ENCODE measurements at places on chromosomes 12 and 14. TPM values are rescaled to one million over a fixed set of nuclear protein-coding genes. Genes with fewer than 3 reads are reported as not detected.

The BRAP gene
- total RNA-seq: 25.8 TPM

The CCDC88C gene
- total RNA-seq: 287 TPM

The SSTR1 gene
- total RNA-seq: not detected

The CAPZA3 gene
- not detected for total RNA-seq

The SOX5 gene
- not detected for total RNA-seq

The PTPN6 gene
- 79.0 TPM for total RNA-seq

The C12orf50 gene
- 0.17 TPM for total RNA-seq

- H3K27ac ChIP-seq: no peak overlapping the region
- no peaks in the 10 kb centered on the region for H3K27me3 ChIP-seq
- H3K4me1 ChIP-seq: peaks cover 7% of the 10 kb centered on the region
Observed at GRCh38 chr12:12586879-12587675, 24.4 kb upstream of the DUSP16 start.

- no peak for DNase-seq
- no peaks in the 10 kb centered on the region for H3K4me1 ChIP-seq
- H3K27me3 ChIP-seq: no peaks in the 10 kb centered on the region
Observed at GRCh38 chr12:121872546-121873215, 14.0 kb upstream of the HPD start.

- H3K36me3 ChIP-seq: peaks cover 10% of the 10 kb centered on the region
- H3K4me3 ChIP-seq: no peak overlapping the region
- peaks cover 24% of the 10 kb centered on the region for H3K4me1 ChIP-seq
Observed at GRCh38 chr14:89304972-89305703, 111.9 kb downstream of the FOXN3 start.

GRCh38 chr12:96164951-96165811, 29.0 kb upstream of the ELK3 start:
- H3K27ac ChIP-seq: no peak overlapping the region
- no peaks in the 10 kb centered on the region for H3K36me3 ChIP-seq
- no peaks in the 10 kb centered on the region for H3K4me1 ChIP-seq
- H3K4me3 ChIP-seq: no peak overlapping the region
- no peaks in the 10 kb centered on the region for H3K27me3 ChIP-seq
- DNase-seq: no peak

DNA sequence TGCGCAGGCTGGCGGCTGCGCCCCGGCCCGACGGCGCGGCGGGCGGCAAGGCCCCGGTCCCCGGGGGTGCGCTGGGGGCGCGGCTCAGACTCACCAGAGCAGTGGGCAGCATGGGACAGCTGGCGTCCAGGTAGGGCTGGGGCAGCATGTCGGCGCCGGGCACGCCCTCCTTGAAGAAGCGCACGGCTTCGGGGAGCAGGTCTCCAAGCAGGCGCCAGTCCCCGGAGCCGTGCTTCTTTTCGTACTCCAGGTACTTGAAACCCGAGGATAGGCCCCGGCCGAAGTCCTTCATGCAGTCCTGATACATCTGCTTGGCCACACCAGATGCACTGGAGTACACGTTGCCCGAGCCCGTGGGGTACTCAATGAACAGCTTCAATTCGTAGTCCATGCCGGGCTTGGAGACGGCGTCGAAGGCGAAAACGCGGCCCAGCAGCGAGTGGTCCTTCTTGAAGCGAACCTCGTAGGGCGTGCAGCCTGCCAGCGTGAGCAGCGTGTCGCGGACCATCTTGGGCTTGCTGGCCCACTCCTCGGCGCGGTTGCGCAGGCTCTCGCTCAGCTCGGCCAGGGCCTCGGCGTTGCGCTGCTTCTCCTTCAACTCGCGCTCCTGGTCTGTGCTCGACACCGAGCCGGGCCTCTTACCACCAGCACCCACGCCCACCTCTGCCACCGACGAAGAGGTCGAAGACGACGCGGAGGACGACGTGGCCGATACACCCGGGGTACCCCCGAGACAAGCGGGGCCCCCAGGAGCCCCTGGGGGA, 2.2 kb downstream of the IRF2BPL start:
- H3K27ac ChIP-seq: peak overlapping the region; percentile 95
- peaks cover 12% of the 10 kb centered on the region for H3K36me3 ChIP-seq
- H3K27me3 ChIP-seq: no peaks in the 10 kb centered on the region
- H3K4me1 ChIP-seq: peaks cover 78% of the 10 kb centered on the region

- H3K4me3 ChIP-seq: no peak overlapping the region
- no peaks in the 10 kb centered on the region for H3K27me3 ChIP-seq
- no peak overlapping the region for H3K27ac ChIP-seq
- DNase-seq: no peak
- H3K36me3 ChIP-seq: no peaks in the 10 kb centered on the region
- H3K4me1 ChIP-seq: no peaks in the 10 kb centered on the region
Observed at GRCh38 chr12:28578361-28578760, 388.1 kb downstream of the CCDC91 start.

GRCh38 chr14:63276492-63277342, 42.0 kb downstream of the GPHB5 start:
- H3K27me3 ChIP-seq: peaks cover 6% of the 10 kb centered on the region
- no peak overlapping the region for H3K4me3 ChIP-seq
- no peaks in the 10 kb centered on the region for H3K4me1 ChIP-seq
- no peak for DNase-seq
- H3K27ac ChIP-seq: no peak overlapping the region

GRCh38 chr12:47870175-47870781, 34.5 kb downstream of the VDR start:
- H3K27ac ChIP-seq: no peak overlapping the region
- H3K4me1 ChIP-seq: no peaks in the 10 kb centered on the region
- no peaks in the 10 kb centered on the region for H3K27me3 ChIP-seq
- no peak for DNase-seq

DNA sequence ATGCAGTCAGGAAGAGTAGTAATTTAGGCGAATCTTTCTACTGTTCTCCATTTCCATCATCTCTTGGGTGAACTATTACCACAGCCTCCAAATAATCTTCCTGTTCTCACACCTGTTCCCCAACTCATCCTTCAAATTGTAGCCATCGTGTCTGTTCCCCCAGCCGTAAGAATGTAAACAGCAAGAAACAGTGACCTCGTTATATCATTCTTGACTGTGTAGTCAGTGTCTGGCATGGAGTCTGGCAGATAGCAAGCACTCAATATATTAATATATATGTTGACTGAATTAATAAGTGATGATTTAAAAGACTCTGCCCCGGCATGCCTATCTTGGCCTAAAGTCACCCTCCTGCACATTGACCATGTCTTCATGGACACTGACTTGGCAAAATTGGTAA, 20.3 kb downstream of the PDE6H start:
- no peak overlapping the region for H3K4me3 ChIP-seq
- H3K4me1 ChIP-seq: peaks cover 24% of the 10 kb centered on the region
- DNase-seq: no peak
- no peak overlapping the region for H3K27ac ChIP-seq
- no peaks in the 10 kb centered on the region for H3K36me3 ChIP-seq

DNA sequence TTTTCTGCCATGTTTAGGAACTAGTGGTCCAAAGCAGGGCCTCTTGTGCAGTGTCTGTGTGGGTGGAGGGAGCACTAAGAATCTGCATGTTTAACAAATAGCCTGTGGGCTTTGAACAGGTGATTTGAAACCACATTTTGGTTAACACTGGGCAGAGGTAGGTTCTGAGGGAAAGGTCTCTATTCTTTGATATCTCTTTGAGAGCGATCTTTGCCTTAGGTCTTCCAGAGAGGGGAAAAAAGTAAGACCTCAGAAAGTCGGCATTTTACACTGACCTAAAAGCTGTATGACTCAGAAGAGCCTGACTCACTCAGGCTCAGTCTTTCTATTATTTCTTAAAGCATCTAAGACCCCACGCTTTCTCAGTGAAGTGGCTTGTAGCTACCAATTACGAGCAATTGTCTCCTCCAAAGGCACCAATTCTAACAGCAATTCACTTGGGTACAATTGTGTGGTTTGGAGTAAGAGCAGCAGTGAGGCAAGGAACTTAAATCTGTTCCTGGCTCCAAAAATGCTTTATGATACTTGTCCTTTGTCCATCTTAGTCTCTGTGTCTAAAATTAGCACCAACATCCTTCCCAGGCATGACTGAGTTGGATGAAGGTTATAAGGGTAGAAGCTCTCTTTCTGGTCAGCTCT, 8.8 kb downstream of the EIF2B2 start:
- no peak for DNase-seq
- no peak overlapping the region for H3K4me3 ChIP-seq
- no peak overlapping the region for H3K27ac ChIP-seq
- no peaks in the 10 kb centered on the region for H3K4me1 ChIP-seq
- no peaks in the 10 kb centered on the region for H3K27me3 ChIP-seq

- H3K27me3 ChIP-seq: no peaks in the 10 kb centered on the region
- no peak for DNase-seq
- H3K4me1 ChIP-seq: no peaks in the 10 kb centered on the region
Observed at GRCh38 chr12:76830436-76830835, 48.4 kb downstream of the CSRP2 start.

- peak overlapping the region; percentile 64 for H3K27ac ChIP-seq
- H3K36me3 ChIP-seq: no peaks in the 10 kb centered on the region
- peaks cover 44% of the 10 kb centered on the region for H3K4me1 ChIP-seq
Observed at GRCh38 chr12:111991946-111992345, 21.0 kb downstream of the TMEM116 start.

- H3K27me3 ChIP-seq: no peaks in the 10 kb centered on the region
- no peak for DNase-seq
- no peak overlapping the region for H3K27ac ChIP-seq
Observed at GRCh38 chr12:10968765-10969456, 17.8 kb downstream of the TAS2R50 start.

- H3K36me3 ChIP-seq: no peaks in the 10 kb centered on the region
- no peak overlapping the region for H3K4me3 ChIP-seq
- no peaks in the 10 kb centered on the region for H3K4me1 ChIP-seq
- no peak for DNase-seq
Observed at GRCh38 chr12:130491421-130492357, 154.0 kb downstream of the PIWIL1 start.

- H3K27me3 ChIP-seq: no peaks in the 10 kb centered on the region
- H3K4me3 ChIP-seq: no peak overlapping the region
- H3K27ac ChIP-seq: no peak overlapping the region
Observed at GRCh38 chr14:54638135-54638446, 71.2 kb downstream of the SAMD4A start.

GRCh38 chr12:112325622-112326207, 56.5 kb downstream of the HECTD4 start:
- H3K27ac ChIP-seq: no peak overlapping the region
- no peak overlapping the region for H3K4me3 ChIP-seq
- no peaks in the 10 kb centered on the region for H3K36me3 ChIP-seq
- DNase-seq: no peak
- no peaks in the 10 kb centered on the region for H3K4me1 ChIP-seq
- no peaks in the 10 kb centered on the region for H3K27me3 ChIP-seq

- H3K4me3 ChIP-seq: no peak overlapping the region
- H3K36me3 ChIP-seq: no peaks in the 10 kb centered on the region
- no peak for DNase-seq
- H3K27ac ChIP-seq: no peak overlapping the region
Observed at GRCh38 chr14:20580242-20580641, 7.6 kb downstream of the RNASE11 start.

GRCh38 chr14:101665478-101666078, 95.9 kb upstream of the PPP2R5C start:
- H3K27ac ChIP-seq: no peak overlapping the region
- peaks cover 15% of the 10 kb centered on the region for H3K27me3 ChIP-seq
- no peak overlapping the region for H3K4me3 ChIP-seq
- H3K36me3 ChIP-seq: no peaks in the 10 kb centered on the region
- DNase-seq: no peak

DNA sequence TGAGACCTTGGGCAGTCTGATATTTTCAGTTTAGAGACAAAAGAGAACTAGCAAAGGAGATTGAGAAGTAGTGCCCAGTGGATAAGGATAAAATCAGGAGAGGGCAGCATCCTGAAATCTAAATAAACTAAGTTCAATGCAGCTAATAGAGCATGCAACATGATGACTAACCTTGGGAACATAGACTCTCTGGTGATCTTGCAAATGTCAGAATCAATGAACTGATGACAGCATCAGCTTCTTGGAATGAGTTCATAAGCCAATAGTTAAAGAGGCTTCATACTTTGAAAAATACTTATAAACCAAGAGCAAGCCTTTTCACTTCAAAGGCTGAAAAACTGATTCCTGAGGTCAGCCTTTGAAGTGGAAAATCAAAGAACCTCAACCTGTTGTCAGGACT, 8.2 kb downstream of the TAS2R19 start:
- H3K36me3 ChIP-seq: no peaks in the 10 kb centered on the region
- DNase-seq: no peak
- no peaks in the 10 kb centered on the region for H3K4me1 ChIP-seq
- no peaks in the 10 kb centered on the region for H3K27me3 ChIP-seq

DNA sequence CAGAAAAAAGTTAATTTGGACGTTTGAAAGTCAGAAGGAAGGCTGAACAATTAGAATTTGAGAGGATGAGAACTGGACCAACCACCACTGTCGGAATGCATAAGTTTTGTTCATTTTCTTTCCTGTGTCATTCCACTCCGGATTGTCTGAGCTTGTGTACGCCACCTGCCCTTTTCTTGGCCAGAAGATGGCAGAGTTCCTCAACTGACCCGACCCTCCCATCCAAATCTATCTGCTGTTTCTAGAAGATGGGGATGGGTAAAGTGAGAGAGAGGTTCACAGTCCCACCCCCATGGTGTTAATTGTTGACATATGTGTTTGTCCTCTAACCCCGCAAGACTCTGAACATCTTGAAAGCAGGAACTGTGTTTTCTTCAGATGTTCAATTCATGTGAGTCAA, 388.0 kb downstream of the VRK1 start:
- DNase-seq: peak; percentile 48
- no peaks in the 10 kb centered on the region for H3K36me3 ChIP-seq
- H3K27ac ChIP-seq: no peak overlapping the region
- H3K27me3 ChIP-seq: no peaks in the 10 kb centered on the region

DNA sequence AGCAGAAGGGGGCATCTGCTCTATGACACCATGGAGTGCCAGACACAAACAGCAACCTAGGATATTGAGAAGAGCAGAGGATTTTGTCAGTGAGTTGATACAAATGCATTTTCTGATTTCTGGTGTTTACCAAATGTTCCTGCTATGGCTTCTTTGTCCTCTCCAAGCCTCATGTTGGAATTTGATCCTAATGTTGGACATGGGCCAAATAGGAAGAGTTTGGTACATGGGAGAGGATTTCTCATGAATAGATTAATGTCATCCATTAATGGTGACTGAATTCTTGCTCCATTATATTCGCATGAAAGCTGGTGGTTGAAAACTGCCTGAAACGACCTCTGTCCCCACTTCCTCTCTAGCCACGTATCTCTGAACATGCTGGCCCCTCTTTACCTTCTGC, 1002.2 kb upstream of the FLRT2 start:
- no peak overlapping the region for H3K27ac ChIP-seq
- no peaks in the 10 kb centered on the region for H3K4me1 ChIP-seq
- H3K36me3 ChIP-seq: no peaks in the 10 kb centered on the region
- no peak for DNase-seq
- no peak overlapping the region for H3K4me3 ChIP-seq
